Uterus (tissue), 4 donors: ENCODE measurements at places on chromosomes 7 and 10. TPM values are rescaled to one million over a fixed set of nuclear protein-coding genes. Genes with fewer than 3 reads are reported as not detected.

GSTO2 gene
- total RNA-seq: under 0.01 TPM

HOXA6 gene
- 19.1 TPM for total RNA-seq

NIPSNAP2 gene
- 62.2 TPM for total RNA-seq

CTNNA3 gene
- total RNA-seq: 1.5 TPM

PHKG1 gene
- total RNA-seq: 0.97 TPM

LIPJ gene
- total RNA-seq: not detected

GRID2IP gene
- not detected for total RNA-seq

HYAL4 gene
- total RNA-seq: not detected

TMEM196 gene
- total RNA-seq: 1.0 TPM

STEAP1B gene
- total RNA-seq: 3.5 TPM

SCIN gene
- 6.5 TPM for total RNA-seq

KBTBD2 gene
- total RNA-seq: 35.9 TPM

ADCY1 gene
- total RNA-seq: not detected

VAX1 gene
- total RNA-seq: not detected
